ENCODE measurements at places on chromosomes 7 and 10.
A peak's percentile ranks its signal among the peaks of the same experiment; 100 is the strongest.

GRCh38 chr7:30973292-30973691 is 9.5 kb downstream of the GHRHR start:
- no peak for DNase-seq

- DNase-seq: no peak
Measured at GRCh38 chr7:142391191-142391992, 133.5 kb upstream of the PRSS58 start.

DNA sequence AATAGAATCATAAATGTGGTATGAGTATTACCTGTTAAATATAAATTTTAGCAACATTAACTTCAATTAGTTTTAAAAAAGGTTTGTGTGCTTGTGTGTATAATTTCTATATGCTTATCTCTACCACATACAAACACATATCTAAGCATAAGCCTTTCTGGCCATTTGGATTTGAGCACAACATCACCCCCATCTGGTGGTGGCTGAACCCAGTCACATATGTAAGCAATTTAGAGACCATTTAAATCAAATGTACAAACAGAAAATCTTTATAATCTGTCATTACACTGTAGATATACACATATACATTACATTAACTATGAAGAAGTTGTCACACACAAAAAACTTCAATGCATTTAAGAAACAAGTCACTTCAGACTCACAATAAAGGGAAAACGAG is 31.7 kb downstream of the GPR22 start:
- DNase-seq: no peak

DNA sequence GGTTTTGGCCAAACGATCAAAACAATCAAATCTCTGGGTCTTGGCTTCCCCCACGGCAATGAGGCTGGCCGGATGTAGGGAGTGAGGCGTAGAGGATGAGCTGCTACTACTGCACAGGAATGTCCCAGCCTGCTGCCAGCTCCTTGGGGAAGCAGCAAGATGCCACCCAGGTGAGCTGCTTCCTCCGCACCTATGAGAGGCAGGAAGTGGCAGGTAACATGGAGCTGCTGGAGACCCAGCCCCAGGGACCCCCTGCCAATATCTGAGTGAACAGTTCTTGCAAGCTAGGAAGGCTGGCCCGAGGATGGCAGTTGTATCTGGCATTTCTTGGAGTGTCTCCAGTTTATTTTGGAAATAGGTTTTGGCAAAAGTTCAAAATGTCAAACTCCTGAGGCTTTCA is 413.5 kb downstream of the DNAJB6 start:
- no peak for DNase-seq

- DNase-seq: no peak
Measured at GRCh38 chr10:131733596-131733995, 167.2 kb upstream of the PPP2R2D start.

DNA sequence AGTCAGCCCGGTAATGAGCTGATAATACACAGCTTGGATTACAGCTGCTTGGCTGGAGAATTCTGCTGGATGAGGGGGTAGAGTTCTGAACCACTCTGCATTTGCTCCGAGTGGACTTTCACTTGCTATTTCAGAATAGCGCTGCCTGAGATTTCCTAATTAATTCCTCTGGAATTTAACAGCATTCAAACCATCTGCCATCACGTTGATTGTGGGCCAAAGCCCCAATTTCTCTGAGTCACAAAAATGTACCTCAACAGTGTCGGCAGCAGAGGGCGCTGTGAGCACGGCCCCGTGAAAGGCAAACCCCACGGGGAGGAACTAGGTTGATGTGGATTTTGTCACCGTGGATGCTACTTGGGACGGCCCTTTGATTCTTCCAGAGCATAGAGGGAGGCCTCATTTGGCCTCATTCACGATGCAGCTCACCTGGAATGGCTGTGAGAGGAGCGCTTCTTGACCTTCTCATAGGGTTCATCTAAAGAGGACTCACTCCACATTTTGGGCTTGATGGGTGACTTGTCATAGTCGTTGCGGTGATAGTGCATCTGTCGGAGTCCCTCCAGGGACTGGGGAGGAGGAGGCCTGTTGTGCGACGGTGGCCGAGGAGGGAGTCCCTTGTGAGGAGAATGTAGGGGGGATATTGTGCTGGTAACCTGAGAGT is 73.3 kb downstream of the PRPF18 start:
- peak; percentile 15 for DNase-seq

GRCh38 chr10:9227679-9228365 is 1173.3 kb downstream of the GATA3 start:
- DNase-seq: no peak

DNA sequence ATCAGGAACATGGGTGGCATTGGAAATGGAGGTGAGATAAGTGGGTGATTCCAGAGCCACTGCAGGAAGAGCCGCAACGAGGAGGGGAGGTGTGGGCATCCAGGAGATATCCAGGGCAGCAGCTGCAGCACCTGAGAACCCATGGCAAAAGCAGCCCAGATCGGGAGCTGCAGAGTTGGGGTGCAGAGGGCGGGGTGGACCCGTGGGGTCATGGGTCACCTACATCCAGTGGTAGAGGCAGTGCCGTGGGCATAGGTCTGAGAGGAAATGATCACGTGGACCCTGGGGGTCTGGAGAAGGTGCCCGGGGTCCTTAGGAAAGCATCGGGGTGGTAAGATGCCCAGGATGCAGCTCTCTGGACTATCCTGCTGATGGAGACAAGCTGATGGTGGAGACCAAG is 530.0 kb downstream of the GLRX3 start:
- DNase-seq: no peak

DNA sequence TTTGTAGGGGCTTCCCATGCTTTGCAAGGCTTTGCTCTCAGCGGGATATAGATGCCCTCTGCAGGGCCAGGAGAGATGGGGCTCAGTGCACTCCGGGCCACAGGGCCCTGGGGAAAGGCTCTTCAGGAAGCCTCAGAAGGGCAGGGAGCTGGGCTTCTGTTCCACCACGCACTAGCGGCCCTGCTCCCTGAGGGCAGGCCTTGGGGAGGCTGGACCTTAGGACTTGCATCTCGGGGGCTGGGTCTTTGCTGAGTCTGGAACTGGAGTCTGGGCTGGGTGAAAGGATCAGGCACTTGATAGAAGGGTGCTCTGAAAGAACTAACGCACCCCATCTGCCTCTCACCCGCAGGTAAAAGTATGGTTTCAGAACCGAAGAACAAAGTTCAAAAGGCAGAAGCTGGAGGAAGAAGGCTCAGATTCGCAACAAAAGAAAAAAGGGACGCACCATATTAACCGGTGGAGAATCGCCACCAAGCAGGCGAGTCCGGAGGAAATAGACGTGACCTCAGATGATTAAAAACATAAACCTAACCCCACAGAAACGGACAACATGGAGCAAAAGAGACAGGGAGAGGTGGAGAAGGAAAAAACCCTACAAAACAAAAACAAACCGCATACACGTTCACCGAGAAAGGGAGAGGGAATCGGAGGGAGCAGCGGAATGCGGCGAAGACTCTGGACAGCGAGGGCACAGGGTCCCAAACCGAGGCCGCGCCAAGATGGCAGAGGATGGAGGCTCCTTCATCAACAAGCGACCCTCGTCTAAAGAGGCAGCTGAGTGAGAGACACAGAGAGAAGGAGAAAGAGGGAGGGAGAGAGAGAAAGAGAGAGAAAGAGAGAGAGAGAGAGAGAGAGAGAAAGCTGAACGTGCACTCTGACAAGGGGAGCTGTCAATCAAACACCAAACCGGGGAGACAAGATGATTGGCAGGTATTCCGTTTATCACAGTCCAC is 5.4 kb downstream of the EMX2 start:
- no peak for DNase-seq

DNA sequence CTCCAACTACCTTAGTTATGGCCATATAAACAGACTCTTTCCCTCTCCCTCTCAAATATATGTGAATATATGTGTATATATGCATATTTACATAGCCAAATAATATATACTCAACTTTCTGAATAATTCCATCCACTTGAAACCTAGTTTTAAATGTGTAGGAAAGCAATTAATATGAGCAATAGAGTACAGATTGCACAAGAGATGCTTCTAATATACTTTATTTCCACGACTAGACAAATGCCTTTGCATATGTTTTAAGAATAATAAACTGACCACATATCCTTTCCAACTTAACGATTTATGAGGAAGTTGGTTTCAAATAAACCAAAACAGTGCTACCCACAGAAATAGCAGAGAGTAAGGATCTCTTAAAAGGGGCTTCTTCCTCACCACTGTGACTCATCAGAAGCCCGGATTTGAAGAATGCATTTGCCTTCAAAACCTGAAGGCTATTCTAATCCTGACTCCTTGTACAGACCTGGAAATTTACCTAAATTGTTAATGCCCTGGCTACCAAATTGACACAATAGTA is 266.3 kb downstream of the AHR start:
- no peak for DNase-seq

DNA sequence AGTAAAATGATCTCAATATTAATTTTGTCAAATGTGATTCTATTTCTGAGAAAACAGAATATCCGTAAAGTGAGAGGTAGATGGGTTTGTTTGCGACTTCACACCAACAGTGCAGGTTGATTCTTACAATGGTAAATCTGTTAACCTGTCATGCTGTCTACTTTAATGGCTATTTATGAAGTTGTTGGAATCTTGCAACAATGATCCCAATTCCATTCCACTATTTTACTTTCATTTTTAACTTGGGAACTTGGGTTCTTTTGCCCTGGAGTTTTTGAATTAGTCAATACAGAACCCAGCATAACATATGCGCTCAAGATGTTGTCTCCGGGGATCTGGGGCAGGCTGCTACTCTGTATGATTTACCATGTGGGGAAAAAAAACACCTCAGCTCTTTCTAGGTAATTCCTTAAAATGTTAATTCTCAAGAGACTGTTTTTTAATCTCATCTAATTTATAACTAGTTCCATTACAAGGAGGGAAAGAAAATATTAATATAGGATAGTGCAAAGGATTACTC is 1.2 kb downstream of the LGI1 start:
- no peak for DNase-seq

DNA sequence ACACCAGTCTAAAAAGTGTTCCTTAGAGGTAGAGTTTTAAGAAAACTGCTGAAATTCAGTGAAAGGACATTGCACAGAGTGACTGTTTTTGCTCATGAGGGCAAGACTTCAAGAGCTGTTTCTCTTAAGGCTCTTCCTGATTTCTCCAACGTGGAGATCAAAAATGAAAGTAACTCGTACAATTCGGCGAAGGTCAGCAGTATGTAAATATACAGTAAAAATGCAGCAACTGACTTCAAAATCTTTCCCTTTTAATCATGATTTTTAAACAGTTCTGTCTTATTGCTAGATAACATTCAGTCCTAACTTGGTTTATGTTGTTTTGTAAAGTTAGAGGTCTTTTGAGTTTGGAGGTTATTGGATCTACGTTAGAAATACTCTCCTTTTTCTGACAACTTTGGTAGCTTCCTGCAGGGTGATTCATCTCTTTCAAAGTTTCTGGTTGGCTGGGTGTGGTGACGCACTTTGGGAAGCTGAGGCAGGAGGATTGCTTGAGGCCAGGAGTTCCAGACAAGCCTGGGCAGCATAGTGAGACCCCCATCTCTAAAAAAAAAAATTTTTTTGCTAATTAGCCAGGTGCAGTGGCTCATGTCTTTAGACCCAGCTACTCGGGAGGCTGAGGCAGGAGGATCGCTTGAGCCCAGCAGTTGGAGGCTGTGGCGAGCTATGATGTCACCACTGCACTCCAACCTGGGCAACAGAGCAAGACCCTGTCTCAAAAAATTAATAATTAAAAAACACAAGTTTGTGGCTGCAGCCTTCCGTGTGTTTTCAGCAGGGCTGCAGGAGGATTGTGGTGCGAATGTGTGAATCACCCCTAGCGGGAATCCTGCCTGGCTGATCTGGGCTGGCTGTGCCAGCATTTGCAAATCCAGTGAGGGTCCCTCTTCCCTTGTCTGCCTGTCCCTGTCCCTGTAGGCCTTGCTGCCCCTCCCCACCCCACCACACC is 29.2 kb upstream of the AP5Z1 start:
- peak; percentile 44 for DNase-seq

- DNase-seq: no peak
Measured at GRCh38 chr7:28536259-28536658, 123.9 kb downstream of the CREB5 start.

- DNase-seq: no peak
Measured at GRCh38 chr7:36794689-36795088, 70.4 kb upstream of the AOAH start.

DNA sequence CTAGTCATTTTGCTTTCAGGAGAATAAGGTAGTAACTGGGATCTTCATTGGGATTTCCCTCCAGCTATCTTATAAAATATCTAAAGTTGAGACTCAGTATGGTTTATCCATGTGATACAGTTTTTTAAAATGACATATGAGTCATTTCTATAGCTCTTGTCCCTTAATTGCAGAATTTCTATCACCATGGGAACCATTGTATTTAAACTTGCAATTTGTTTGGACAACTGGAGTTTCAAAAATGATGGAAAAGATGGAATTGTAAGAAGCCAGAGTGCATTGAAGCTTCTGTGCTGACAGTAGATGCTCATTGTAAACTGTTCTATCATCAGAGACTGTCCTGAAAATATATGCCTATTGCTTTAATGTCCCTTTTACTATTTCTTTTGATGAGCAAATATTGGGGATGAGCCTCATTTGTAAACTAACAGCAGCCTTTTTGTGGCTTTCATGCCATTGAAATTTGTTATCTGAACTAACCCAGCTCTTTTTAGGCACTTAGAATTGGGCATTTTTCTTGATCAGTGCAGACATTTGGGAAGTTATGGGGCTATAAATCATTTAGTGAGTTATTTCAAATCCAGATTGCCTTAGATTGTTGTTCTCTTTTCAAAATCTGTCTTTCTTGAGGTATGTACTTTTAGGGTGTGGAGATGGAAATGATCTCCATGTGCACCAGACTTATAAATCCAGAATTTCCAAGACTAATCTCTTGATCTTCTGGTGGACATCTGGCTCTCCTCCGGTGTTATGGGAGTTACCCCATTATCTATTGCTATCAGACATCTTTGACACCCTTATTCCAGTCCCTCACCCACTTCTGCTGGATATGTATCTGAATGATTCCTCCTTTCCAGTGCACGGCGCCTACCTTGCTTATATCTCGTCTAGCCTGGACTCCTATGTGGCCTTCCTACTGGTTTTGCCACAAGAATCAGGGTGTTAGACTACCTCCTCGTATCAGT is 159.0 kb downstream of the SND1 start:
- no peak for DNase-seq

DNA sequence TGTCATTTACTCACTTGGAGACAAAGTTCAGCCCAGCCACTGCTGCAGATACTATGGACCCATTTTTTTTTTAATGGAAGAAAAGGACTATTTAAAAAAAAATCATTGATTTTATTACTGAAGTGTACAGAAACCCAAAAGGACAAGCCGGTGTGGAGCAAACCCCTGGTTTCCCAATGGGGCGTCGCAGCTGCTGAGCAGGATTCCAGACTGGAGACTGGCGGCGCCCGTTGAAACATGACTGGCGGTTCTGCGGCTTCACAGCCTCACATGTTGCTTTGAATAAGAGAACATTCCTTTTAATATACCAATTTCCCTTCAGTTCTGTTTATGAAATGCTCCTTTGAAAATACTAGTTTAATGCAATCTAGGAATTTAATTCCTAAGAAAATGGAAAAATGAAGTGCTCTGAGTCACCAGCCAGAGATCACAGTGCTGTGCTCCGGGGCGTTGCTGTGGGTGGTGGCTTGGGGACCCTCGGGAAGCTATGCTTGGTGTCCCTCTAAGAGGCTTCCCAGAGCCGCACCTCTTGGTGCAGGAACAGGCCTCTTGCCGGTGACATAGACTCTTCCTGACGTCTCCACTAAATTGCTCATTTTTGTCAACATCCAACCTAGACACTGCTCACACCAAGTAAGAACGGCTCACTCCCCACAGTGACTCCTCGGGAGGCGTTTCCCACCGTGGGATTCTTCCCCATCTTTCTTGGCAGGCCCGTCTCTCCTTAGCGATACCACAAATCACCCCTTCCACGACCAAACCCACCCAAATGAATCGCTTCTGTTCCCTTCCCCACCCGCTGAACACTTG is 12.0 kb upstream of the VIPR2 start:
- no peak for DNase-seq
